RWPE1 (cell line): ENCODE measurements at places on chromosomes 3 and 15.
A peak's percentile ranks its signal among the peaks of the same experiment; 100 is the strongest.

DNA sequence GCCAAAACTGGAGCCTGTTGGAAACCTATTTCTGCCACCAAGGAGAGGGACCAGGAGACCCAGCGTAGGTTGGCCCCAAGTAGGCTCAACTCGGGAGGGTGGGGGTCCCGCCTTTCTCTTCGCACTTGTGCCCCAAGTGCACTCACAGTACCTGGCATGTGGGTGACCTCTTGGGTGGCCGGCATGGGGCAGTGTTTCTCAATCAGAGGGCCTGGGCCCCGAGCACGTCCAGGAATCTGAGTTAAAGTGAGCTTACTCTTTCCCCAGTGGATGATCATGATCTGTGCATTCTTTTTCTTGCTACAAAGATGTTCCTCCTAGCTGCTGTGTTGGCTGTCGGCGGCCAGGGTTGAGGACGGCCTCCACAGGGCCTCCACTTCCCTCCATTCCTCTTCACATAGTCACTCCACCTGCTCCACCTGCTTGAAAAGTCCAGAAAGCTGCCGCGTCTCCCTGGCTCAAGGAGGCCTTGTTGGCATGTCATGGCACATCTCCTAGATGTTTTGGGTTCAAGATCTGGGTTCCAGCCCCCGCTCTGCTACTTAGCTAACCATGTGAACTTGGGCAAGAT lies 66.5 kb upstream of the SEC61A1 start:
- DNase-seq: no peak

GRCh38 chr3:43685921-43686320 lies 4.8 kb upstream of the ABHD5 start:
- DNase-seq: no peak

DNA sequence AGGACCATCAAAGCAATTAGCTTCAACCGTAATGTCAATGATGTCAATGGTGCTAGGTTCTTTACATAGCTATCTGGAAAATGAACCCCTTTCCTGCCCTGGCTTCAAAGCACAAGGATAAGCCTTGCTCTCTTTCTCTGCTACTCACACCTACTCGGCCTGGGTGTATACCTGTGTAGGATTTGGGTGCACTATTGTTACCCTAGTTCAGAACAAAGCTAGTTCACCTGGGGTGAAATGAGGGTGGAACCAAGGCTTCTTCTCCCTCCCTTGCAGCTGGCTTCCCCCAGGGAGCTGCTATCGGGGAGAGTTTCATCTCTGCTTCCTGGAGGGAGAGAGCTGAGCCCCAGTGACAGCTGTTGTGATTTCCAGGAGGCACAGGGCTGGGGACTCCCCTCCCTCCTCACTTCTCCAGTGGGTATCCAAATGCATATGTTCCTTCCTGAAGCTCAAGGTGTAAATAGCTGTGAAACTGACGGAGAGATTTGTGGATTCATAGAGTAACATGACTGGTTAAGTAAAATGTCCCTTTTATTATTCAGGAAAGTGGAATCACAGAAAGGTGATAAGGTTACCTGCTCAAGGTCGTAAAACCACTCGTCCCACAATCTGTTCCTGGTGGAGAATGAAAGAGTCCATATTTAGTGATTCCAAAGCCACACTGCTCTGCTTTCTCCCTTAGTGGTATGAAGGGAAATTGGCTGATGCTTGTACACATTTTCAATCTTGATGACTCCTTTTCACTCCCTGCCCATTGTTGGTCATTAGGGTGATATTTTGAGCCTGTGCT lies 11.8 kb upstream of the C3orf70 start:
- DNase-seq: no peak

GRCh38 chr3:23758253-23758838 lies 47.4 kb upstream of the UBE2E1 start:
- DNase-seq: no peak

- DNase-seq: peak; percentile 20
Measured at GRCh38 chr3:196792771-196793170, 53.1 kb downstream of the PAK2 start.

DNA sequence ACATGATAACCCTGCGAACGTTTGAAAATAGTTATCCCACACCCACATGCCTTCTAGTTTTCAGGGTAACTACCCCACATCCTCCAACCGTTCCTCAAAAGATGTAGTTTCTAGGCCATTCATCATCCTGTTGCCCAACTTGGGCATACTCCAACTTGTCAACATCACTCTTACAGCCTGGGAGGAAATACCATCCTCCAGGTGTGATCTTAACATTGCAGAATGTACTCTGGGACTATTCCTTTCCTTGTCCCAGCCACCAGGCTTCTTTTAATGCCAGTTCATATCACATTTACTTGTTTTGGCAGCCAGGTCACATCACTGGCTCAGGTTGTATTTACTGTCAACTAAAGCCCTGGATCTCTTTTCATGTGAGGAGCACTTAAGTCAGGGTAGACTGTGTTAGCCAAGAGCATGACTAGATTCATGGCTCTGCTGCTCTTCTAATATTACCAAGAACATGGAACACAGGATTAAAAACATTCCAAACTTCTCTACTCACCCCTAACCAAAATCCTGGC lies 4.0 kb upstream of the DENND6A start:
- DNase-seq: peak; percentile 67
